ENCODE measurements at places on chromosomes 13 and 19.

- no peak for DNase-seq
Measured at GRCh38 chr19:45087531-45087930, 5.4 kb upstream of the PPP1R37 start.

DNA sequence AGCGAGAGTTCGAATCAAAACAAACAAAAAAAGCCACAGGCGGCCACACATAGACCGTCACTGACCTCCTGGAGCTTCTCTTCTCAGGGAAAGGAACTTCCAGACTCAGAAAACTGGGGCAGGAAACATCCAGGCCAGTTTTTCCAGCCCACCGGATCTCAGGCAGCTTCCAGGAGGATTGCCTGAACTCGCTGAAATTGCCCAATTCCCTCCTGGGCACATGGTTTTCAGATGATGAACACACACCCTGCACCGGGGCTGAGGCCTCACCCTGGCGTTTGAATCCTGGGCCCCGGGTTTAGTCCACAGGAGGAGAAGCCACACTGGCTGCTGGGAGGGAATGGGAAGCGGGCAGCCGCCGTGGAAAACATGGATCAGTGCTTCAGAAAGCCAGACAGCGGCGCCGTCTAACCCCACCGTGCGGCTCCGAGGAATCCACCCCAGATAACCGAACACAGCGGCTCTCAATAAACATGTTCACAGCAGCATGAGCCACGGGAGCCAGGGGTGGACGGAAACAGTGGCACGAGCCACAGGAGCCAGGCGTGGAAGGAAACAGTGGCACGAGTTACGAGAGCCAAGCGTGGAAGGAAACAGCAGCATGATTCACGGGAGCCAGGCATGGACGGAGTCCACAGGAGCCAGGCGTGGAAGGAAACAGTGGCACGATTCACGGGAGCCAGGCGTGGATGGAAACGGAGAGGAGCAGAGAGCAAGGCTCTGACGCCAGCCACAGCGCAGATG, 18.2 kb upstream of the PTBP1 start:
- DNase-seq: peak; percentile 87

DNA sequence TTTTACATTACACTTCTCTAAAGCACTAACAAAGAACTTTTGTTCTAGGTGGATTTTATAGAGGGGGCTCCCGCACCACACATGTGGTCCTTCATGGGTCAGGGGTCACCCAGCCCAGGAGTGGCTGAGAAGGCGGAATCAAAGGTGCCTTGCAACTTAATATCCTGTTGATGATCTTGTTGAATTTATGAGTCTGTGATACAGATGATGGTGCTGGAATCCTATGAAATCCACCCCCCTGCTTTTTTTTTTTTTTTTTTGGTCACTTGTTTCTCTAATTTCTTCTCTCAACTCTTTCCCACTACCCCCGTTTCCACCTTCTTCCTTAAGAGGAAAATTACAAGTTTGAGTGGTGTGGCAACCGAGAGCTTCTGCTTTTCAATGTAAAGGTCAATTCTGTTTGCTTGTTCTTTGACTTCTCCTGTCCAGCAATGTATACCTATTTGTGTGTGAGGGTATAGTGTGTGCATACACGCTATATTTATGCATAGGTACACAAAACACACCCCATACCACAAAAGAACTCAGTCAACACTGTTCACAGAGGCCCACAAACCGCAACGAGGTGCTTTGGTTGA, 4.2 kb upstream of the ZIC2 start:
- no peak for DNase-seq

DNA sequence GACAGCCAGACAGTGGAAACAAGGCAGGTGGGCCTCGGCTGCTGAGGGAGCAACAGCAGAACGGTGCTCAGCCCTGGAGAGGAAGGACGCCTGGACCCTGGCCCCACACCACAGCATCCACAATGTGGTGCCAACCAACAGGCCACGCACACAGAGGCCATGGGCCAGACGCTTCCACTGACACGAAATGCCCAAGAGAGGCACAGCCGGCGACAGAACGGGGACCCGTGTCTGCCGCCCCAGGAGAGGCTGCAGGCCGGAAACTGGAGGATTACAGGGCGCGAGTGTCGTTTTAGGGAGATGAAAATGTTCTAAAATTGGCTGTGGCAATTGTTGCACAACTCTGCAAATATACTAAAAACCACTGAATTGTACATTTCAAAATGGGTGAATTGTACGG, 69.7 kb downstream of the RASA3 start:
- no peak for DNase-seq

GRCh38 chr19:15292847-15293582, 39.3 kb downstream of the BRD4 start:
- no peak for DNase-seq

DNA sequence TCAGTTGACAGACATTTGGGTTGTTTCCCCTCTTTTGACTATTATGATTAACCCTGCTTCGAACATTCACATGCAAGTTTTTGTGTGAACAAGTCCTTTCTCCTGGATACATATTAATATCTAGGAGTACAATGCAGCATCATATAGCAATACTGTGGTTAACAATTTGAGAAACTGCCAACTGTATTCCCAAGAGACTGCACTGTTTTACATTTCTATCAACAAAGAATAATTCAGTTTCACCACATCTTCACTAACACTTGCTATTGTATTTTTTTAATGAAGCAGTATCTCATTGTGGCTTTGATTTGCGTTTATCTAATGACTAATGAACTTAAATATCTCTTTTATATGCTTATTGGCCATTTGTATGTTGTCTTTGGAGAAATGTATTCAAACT, 184.6 kb upstream of the NBEA start:
- DNase-seq: no peak

- DNase-seq: no peak
Measured at GRCh38 chr19:33022472-33023116, 42.1 kb downstream of the RHPN2 start.

GRCh38 chr13:80009760-80010159, 331.2 kb downstream of the SPRY2 start:
- DNase-seq: no peak

DNA sequence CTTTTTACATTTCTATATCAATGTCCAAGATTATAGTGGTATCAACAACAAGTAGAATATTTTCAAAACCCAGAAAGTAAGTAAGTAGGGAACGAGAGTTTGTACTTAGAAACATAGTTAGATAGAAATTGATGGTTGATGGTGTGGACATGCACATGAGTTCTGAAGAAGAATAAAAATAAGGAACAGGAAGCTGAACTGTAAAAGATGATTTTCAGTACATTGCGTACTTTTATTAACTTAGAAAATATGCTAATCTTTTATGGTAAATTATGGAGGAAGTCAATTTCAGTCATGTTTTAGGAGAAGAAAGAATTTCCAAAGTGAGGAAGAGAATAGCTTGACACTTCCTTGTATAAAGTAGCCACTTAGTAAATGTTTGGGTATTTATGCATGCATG, 12.3 kb upstream of the GPR18 start:
- DNase-seq: no peak

DNA sequence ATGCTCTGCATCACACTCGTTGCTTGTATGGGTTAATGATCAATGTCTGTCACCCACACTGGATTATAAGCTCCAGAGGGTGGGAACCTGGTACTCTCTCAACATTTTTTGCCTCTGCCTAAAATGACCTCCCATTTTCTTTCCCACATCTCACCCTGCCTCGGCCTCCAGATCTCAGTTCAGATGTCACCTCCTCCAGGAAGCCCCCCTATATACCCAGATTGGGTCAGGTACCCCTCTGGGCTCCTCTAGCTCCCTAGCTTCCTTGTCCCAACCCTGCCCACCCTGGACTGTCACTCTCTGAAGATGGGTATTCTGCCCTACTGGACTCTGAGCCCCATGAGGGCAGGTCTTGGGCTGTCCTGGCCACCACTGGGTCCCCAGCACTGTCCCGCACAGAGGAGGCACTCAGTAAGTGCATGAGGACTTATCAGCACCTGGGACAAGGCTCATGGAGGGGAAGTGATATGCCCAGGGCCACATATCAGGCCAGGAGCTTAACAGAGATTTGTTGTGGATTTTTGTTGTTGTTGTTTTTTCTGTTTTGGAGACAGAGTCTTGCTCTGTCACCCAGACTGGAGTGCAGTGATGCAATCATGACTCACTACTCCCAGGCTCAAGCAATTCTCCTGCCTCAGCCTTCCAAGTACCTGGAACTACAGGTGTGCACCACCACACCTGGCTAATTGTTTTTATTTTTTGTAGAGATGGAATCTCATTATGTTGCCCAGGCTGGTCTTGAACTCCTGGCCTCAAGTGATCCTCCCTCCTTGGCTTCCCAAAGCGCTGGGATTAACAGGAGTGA, 23.8 kb downstream of the PRKD2 start:
- DNase-seq: no peak

GRCh38 chr13:29439601-29440388, 155.7 kb downstream of the SLC7A1 start:
- no peak for DNase-seq

GRCh38 chr13:103033999-103034398, 32.2 kb downstream of the SLC10A2 start:
- DNase-seq: no peak

DNA sequence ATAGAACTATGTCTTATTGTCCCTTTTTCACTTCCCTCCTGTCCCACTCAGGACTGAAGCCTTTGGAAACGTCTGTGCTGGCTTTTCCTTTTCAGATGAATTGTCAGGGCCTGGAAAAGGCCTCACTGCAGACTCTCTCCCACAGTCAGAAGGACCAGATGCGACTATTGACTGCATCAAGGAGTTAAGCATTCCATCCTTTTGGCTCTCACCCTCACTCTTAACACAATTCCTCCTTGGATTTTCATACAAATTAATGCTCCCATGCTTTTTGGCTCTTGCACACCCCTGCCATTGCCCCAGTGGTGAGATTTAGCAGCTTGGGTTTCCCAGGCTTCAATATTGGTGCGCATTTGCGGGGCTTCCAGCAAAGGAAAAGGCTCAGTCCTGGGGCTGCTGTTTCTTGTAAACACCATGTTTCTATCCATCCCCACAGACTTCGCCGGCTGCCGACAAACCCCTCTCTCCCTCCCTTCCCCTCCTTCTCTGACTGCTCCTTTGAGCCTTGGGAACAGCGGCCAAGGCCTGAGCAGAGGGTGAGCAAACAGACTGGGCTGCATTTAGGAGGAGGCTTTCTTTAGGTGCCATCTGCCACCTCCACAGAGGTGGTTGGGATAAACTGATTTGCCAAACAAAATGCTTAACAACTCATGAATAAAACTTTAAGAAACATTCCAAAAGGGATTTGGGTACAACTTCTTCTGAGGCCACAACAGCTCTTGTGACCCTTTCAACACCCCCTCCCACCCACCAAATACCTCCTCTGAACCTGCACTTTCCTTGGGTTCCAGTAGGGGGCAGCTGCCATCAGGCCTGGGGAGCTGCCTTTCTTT, 48.6 kb upstream of the PCDH8 start:
- DNase-seq: no peak

- DNase-seq: no peak
Measured at GRCh38 chr19:18783958-18784785, 6.9 kb downstream of the COMP start.

Measured in BJ (cell line).